HCT116 (cell line): ENCODE measurements at places on chromosomes 16 and 17. TPM values are rescaled to one million over a fixed set of nuclear protein-coding genes. Genes with fewer than 3 reads are reported as not detected.

Gene TEDC2
- 26.5 TPM for total RNA-seq

Gene AATK
- total RNA-seq = 4.4 TPM

Gene STX1B
- 1.6 TPM for total RNA-seq

Gene CCDC200
- not detected for total RNA-seq

Gene SCN4A
- 2.7 TPM for total RNA-seq

Gene SPG7
- total RNA-seq = 116 TPM

Gene C16orf54
- 0.15 TPM for total RNA-seq

Gene CSHL1
- total RNA-seq = not detected

Gene SPATA32
- 0.15 TPM for total RNA-seq

Gene CA4
- total RNA-seq = 0.20 TPM

Gene FAM234A
- total RNA-seq = 36.4 TPM

Gene ASIC2
- not detected for total RNA-seq
